ENCODE measurements at places on chromosomes 16 and 17.

DNA sequence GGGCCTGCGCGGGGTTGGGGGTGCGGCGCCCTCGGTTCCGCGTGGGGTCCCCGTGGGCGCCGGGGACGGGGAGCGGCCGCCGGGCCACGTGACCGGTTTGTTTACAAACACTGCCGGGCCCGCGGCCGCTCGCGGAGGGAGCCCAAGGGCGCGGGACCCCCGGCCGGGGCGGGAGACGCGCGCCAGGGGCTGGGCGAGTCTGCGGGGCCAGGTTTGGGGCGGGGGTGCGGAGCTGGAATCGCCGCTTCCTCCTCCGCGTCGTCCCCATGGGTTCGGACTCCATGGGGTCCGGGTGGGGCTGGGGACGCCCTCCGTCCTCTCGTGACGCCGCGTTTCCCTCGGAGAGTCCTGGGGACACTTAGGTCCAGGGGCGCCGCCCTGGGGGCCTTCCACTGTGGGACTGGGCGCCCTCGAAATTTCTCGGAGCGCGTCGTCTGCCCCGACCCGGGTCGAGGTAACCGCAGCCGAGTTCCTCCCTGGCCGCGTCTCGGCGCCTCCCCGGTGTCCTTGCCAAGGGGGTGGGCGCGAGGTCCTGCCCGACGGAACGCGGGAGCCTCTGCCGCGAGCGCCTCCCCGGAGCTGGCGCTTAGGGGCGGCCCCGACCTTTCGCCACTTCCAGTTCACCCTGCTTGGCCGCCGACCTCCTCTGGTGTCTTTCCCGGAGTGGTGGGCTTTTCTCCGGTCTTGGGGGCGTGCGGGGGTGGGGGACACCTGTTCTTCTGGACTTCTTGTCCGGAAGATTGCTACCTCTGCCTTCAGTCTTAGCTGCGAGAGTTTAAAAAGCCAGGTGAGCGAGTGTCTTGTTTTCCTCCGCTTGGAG lies 684 bp downstream of the YPEL2 start:
- DNase-seq: no peak

- DNase-seq: no peak
These were observed 33.6 kb upstream of the MED13 start for GRCh38 chr17:62098623-62099231.

GRCh38 chr17:6756425-6757031 lies 682 bp downstream of the XAF1 start:
- DNase-seq: no peak

DNA sequence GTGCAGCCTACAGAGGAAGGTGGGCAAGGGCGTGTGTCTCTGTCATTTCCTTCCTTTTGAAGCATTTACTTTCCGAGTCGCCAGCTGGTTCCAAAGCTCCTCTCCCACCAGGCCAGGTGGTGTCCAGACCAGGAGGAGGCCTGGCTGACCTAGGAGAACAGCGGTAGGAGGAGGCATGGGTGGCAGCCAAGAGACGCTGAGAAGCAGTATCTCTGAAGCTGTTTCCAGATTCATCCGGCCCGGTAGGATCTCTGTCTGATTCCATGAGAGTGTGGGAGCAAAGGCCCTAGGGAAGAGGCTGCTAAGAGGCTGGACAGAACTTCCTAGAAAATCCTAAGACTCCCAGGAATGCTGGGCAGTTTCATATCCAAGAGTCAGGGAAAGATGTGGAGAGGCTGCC lies 20.3 kb downstream of the MEOX1 start:
- no peak for DNase-seq

DNA sequence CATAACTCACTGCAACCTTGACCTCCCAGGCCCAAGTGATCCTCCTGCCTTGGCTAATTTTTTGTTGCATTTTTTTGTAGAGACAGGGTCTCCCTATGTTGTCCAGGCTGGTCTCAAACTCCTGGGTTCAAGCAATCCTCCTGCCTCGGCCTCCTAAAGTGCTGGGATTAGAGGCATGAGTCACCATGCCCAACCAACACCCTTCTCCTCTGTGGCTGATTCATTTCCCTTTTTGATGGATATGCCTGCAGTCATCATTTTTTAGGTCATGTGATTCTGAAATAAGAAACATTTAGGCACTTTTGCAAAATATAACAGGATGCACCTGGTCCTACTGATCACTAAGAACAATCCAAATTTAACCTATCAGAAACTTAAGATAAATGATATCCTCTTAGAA lies 44.0 kb upstream of the YPEL2 start:
- no peak for DNase-seq

GRCh38 chr16:77385481-77385880 lies 49.4 kb downstream of the ADAMTS18 start:
- no peak for DNase-seq

DNA sequence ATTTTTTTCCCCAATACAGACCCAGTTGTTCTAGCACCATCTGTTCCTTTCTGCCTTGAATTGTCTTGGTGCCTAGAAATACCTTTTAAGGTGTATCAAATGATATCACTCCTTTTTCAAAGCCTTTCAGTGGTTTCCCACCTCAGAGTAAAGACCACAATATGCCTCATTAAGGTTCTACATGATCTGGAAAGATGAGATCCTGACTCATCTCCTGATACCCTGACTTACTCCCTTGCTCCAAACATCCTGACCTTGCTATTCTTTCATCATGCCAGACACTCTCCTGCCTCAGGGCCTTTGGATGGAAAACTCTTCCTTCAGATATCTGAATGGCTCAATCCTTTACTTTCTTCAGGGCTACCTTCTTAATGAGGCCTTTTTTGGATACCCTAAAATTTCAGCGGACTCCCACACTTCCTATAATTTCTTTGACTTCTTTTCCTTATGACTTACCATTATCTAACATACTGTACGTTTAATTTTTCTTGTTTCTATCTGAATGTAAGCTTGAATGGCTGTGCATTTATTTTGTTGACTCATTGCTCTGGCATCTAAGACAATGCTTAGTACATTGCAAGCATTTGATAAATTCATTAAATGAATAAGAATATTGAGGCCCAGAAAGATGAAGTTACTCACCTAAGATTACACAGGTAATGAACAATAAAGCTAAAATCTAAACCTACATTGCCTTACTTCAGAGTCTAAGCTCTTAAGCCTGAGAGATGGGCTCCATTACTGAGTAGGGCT lies 19.2 kb downstream of the FLOT2 start:
- no peak for DNase-seq

- DNase-seq: no peak
These were observed 144.4 kb downstream of the PCTP start for GRCh38 chr17:55895112-55895759.

GRCh38 chr17:27379888-27380533 lies 76.2 kb upstream of the KSR1 start:
- no peak for DNase-seq

DNA sequence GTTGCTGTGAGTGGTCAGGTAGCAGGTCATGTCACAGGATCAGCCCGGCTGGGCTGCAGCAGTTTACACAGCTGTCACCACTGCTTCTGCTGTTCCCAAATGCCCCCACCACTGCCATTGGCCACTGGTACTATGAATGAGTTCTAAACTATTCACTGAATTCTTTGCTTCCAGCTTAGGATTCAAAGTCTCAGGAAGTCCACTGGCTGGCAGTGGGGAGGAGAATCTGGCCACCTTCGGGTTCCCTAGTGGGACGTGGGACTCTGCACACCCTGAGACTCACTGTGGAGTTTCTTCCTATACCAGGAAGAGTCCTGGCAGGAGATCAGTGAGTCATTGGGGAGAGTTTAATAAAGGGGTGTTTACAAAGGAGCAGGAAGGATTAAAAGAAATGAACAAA lies 6.9 kb downstream of the MT1X start:
- DNase-seq: no peak

GRCh38 chr17:82231562-82232321 lies 2.9 kb downstream of the SLC16A3 start:
- DNase-seq: no peak

DNA sequence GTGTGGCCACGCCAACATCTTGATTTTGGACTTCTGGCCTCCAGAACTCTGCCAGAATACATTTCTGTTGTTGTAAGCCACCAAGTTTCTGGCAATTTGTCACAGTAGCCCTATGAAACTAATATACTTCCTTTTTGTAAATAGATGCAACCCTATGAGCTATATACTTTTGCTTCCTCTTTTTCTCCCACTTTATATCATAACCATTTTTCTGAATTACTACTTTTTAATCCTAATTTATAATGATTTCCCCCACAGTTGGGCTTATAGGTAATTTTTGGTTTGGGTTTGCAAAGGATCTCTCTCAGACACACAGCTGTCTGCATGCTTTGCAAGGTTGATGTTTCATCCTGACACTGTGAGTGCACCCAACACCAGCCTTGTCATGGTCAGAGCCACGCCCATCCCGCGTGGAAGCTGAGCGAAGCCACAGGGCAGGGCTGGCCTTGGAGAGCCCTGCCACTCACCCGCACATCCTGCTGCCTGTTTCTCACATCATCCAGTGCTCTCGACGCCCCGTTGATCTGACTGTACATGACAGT lies 5.8 kb downstream of the TRIM25 start:
- DNase-seq: no peak

GRCh38 chr16:11980136-11980844 lies 3.8 kb downstream of the SNX29 start:
- DNase-seq: no peak

DNA sequence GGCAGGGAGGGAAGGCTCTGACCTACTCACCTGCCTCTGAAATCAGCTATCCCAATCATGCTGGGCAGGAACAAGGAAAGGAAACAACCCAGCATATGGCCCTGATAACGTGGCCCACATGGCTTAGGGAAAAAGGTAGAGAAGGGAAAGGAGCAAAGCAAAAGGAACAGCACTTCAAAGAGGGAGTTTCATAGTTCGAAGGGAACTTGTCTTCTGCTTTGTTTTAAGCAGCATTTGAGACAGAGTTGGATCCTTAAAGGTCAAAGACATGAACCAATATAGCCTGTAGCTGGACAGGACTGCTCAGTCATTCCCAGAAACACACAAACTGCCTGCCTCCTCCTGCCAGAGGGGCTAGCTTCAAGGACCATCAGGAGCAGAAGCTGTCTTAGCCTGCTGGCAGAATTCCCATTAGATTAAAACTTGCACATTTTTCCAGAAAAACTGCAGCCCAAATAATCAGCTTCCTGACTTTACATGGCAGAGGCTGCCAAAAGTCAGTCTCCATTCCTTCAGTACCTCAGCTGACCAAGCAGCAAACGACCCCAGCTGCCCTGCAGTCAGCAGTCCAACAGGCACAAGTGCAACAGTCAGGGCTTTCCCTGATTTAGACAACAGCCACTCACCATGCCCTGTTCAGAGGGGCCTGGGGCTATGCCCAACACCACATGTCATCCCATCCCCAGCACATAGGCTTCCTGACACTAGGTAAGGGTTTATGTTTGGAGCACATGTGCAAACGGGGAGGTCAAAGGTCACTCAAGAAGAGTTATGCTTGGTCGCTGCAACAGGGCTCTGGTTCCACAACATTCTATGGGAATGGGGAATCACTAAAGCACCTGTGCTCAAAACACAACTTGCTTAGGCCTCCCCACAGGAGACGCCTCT lies 32.5 kb downstream of the RANBP10 start:
- DNase-seq: no peak

GRCh38 chr16:17802571-17802970 lies 331.8 kb upstream of the XYLT1 start:
- DNase-seq: no peak

DNA sequence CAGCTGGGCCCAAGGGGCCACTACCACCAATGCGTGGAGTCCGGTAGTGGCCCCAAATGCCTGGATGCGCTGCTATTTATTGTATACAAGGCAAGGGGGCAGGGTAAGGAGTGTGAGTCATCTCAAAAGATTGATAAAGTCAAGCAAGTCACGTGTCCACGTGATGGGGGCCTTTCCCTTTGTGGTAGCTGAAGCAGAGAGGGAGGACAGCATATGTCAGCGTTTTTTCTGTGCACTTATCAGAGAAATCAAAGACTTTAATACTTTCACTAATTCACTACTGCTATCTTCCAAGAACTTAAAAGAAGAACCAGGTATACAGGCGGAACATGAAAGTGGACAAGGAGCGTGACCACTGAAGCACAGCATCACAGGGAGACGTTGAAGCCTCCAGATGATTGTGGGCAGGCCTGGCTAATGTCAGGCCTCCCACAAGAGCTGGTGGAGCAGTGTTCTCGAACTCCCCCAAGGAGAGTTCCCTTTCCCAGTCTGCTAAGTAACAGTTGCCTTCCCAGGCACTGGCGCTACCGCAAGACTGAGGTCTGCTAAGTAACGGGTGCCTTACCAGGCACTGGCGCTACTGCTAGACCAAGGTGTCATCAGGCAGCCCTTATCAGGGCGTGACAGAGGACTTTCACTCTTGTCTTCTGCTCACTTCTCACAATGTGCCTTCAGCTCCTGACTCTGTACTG lies 10.8 kb upstream of the ASB16 start:
- no peak for DNase-seq

DNA sequence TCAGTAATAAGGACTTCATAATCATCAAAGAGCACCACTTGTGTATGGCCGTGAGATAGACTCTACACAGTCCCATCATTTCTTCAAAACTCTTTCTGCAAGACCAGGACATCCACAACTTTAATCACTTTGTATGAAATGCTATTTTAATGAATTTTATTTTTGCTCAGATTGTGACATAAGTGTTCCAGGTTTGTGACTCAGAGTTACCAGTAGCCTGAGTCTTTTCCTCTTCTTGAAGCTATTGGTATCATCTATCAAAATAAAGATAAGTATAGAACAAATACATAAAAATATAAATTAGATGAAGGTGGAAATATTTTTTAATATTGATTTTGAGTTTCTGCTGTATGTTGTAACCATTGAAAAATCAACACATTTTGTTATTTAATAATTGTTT lies 16.6 kb upstream of the VWA3A start:
- DNase-seq: no peak

DNA sequence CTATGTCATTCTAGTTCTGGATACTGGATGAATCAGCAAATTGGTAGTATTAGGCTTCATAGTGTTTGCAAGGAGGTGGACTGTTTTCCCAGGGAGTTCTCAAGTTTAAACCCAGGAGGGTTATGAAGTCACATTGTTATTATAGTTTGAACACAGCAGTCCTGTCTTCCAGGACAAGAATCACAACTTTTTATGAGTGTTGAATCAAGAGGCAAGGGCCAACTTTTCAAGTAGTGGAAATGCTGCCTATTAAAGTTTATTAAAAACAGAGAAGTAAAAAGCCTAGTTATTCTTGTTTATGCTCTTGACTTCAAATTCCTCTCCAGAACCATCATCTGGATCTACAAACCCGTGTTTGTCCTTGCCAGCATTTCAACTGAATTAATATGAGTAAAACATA lies 86.3 kb upstream of the GOT2 start:
- no peak for DNase-seq

DNA sequence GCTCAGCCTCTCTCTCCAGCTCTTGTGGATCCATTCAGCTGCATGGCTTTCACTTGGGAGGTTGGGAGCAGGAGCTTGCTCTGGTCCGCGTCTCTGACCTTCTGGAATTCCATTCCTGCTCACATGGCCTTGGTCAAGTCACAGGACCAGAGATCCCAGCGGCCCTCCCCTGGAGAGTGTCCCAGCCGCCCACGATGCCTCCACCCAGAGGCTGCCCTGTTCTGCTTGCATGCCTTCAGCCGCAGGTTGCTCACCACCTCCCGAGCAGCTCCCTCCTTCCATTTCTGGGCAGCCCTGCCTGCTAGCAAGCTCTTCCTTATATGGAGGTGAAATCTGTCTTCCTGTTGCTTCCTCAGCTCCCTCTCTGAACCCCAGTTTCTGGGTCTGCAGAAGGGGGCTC lies 32.6 kb downstream of the RAI1 start:
- no peak for DNase-seq

- DNase-seq: no peak
These were observed 22.5 kb downstream of the NPRL3 start for GRCh38 chr16:116015-116414.
